Activated CD8-positive, alpha-beta memory T cell treated with anti-CD3 and anti-CD28 coated beads for 1 hour (primary cell): ENCODE measurements at places on chromosomes 12 and 14.
A peak's percentile ranks its signal among the peaks of the same experiment; 100 is the strongest.

GRCh38 chr12:122989225-122989839, 8.9 kb downstream of the ARL6IP4 start:
- DNase-seq = no peak

- peak; percentile 86 for DNase-seq
Observed at GRCh38 chr12:52032804-52033445, 18.3 kb upstream of the NR4A1 start.

DNA sequence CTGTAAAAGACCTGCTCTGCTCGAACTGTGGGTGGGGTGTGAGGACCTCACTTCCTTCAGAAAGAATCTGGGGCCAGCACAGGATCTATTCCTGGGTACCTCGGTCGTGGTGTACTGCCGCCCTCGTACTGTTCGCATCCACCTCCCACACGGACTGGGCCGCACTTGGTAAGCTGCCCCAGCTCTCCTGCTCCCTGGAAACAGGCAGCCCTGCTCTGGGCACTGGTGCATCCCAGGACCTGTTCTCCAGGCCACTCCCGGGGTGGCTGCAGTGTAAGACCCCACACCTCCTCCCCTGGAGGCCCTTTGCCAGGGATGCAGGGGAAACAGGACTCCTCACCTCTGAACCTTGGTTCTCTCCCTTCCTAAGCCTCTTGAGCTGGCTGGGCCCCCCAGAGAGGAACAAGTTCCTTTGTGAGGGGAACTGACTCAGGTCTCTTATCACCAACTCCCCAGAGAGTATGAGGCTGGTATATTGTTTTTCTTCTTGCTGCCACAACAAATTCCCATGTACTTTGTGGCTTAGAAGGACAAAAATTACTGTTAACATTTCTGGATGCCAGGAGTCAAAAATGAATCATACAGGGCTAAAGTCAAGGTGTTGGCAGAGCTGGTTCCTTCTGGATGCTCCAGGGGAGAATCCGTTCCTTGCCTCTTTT, 276.5 kb downstream of the NUAK1 start:
- no peak for DNase-seq

- DNase-seq = no peak
Observed at GRCh38 chr12:93857279-93857938, 180.2 kb downstream of the CRADD start.

- no peak for DNase-seq
Observed at GRCh38 chr12:46494424-46494823, 121.9 kb upstream of the SLC38A2 start.

DNA sequence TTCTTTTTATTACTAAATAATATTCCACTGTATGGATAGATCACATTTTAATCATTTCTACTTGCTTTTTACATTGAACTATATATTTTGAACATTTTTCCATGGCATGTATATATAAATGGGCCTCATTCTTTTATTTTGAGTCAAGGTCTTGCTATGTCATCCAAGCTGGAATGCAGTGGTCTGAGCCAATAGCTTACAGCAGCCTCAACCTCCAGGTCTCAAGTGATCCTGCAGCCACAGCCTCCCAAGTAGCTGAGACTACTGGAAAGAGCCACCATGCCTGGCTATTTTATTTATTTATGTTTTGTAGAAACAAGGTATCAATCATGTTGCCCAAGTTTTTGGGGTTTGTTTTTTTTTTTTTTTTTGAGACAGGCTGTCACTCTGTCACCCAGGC, 7.6 kb downstream of the FCF1 start:
- DNase-seq = no peak

DNA sequence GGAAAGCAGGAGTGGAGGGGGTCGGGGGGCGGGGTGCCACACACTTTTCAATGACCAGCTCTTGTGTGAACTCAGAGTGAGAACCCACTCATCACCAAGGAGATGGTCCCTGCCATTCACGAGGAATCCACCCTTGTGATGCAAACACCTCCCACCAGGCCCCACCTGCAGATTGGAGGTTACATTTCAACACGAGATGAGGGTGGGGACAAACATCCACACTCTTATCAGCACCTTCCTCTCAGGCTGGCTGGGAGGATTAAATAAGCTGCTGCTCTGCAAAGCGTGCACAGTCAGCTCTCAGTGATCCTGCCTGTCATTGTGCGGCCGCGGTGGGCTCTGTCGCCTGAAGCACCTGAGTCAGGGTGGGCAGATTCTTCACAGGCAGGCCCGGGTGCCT, 39.7 kb downstream of the AACS start:
- DNase-seq = no peak

DNA sequence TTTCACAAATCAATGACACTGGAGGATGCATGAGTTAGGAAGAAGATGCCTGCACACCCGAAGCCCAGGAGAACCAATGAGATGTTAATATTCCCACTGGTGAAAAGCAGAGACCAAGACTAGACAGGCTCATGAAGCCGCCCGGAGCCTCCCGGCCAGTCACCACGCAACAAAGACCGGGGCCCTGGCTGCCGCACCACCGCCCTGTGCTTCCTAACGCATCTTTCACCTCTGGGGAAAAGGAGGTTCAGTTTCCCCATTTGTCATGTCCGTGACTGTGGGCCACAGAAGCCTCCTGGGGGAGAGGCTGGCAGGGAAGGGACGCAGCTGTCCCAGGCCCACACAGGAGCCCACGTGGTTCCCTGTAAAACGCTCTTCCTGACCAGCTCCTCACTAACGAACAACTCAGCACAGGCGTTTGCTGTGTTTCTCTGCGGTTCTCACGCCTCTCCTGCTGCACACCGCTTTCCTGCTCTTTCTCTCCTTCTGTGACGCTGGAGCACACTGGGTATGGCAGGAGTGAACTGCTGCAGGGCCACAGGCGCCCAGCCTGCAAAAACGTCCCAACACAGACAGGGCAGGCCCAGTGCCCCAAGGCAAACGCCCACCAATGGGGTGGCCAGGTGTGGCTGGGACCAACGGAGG, 10.8 kb downstream of the RIMBP2 start:
- no peak for DNase-seq

DNA sequence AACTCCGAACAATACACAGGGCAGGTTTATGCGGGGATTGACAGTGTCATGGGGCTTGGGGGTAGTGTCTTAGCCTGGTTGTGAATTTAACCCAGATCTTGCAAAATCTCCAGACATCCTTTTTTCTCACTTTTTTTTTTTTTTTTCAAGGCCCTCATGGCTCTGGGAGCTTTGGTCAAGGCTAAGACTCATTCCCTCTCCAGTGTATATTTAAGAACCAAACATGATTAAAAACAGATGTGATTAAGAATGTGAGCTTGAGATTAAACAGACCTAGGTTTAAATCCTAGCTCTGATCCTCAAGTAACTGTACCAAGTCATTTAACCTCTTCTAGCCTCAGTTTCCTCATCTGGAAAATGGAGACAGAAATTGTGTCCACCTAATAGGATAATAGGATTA, 151.7 kb upstream of the FUT8 start:
- DNase-seq = no peak

- DNase-seq = no peak
Observed at GRCh38 chr12:33994857-33995808, 27.2 kb upstream of the ALG10 start.

GRCh38 chr12:121799842-121800693, 3.7 kb upstream of the SETD1B start:
- no peak for DNase-seq

- no peak for DNase-seq
Observed at GRCh38 chr14:97106609-97107008, 309.4 kb downstream of the VRK1 start.

GRCh38 chr14:61525293-61526011, 169.9 kb upstream of the HIF1A start:
- peak; percentile 27 for DNase-seq

GRCh38 chr14:99322731-99323599, 51.0 kb upstream of the BCL11B start:
- no peak for DNase-seq

DNA sequence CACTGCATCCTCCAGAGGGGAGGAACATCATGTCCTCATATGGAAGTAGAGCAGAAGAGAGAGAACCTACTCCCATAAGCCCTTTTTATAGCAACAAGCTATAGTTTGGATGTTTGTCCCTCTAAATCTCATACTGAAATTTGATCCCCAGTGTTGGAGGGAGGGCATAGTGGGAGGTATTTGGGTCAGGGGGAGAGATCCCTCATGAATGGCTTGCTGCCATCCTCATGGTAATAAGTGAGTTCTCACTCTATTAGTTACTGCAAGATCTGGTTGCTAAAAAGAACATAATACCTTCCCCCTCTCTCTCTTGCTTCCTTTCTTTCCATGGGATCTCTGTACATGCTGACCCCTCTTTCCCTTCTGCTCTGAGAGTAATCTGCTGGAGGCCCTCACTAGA, 93.9 kb downstream of the RPAP3 start:
- DNase-seq = no peak

GRCh38 chr14:103856607-103857006, 9.2 kb upstream of the PPP1R13B start:
- DNase-seq = no peak

GRCh38 chr14:100739306-100739705, 12.6 kb downstream of the DLK1 start:
- no peak for DNase-seq

DNA sequence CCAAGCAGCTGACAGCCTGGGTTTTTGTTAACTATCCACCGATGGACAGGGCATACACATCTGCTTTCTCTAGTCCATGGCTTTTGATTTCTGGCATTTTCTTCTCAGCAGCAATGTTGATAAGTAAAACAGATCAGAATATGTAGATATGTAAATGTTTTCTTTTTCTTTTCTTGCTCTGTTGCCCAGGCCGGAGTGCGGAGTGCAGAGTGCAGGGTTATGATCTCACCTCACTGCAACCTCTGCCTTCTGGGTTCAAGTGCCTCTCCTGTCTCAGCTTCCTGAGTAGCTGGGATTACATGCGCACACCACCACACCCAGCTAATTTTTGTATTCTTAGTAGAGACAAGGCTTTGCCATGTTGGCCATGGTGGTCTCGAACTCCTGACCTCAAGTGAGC, 27.9 kb downstream of the CLEC9A start:
- DNase-seq = no peak

DNA sequence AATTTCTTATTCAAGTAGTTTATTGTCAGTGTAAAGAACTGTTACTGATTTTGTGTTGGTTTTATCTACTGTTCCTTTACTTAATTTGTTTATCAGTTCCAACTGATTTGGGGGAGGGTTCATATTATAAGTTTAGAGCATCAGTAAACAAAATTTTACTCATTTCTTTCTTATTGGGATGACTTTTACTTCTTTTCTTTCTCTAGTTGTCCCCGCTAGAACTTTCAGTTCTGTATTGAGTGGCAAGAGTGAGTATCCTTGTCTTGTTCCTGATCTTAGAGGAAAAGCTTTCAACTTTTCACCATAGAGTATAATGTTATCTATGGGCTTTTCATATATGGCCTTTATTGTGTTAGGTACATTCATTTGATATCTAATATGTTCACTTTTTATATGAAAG, 584.1 kb downstream of the LRFN5 start:
- DNase-seq = no peak

GRCh38 chr12:106801167-106801708, 26.8 kb downstream of the RIC8B start:
- no peak for DNase-seq

DNA sequence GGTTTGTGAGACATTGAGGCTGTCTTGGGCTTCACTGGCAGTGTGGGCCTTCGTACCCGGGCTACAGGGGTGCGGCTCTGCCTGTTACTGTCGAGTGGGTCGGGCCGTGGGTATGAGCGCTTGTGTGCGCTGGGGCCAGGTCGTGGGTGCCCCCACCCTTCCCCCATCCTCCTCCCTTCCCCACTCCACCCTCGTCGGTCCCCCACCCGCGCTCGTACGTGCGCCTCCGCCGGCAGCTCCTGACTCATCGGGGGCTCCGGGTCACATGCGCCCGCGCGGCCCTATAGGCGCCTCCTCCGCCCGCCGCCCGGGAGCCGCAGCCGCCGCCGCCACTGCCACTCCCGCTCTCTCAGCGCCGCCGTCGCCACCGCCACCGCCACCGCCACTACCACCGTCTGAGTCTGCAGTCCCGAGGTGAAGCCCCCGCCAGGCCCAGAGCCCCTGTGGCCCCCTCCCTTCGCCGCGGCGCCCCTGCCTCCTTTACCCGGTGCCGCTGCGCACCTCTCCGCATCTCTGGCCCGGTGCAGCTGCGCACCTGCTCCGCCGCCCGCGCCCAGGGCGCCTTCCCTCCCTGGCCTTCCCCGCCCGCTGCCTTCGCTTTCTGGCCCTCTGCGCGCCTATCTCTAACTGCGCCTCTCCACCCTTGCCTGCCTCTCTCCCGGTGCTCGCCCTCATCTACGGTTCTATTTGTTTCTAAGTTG, at the start of gene ENO2:
TSS of gene ENO2 (plus strand) at position 335 of the 701 bp plus-strand sequence. CDS start 1,253 bp downstream, outside the sequence.
- DNase-seq = peak; percentile 76

DNA sequence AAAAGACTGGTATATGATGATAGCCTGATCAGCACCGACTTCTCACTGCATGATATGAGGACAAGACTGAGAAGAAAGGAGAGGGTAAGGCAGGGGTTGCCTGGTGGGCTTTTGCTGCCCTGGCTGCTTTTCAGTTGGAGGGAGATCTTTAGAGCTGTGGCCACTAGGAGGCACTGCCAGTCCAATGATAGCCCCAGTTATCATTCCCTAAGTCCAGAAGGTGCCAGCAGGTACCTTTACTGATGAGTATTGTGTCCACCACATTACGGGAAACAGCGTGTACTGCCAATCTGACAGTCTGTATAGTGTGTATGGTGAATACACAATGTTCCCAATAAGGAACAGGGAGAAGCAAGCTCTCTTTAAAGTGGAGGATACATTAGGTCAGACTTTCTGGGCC, 55.8 kb upstream of the CCDC175 start:
- DNase-seq = no peak

- DNase-seq = no peak
Observed at GRCh38 chr12:104538891-104539462, 82.2 kb downstream of the CHST11 start.

GRCh38 chr14:87391066-87391465, 601.9 kb downstream of the GALC start:
- DNase-seq = no peak

- no peak for DNase-seq
Observed at GRCh38 chr12:50018154-50018553, 7.1 kb downstream of the RACGAP1 start.

DNA sequence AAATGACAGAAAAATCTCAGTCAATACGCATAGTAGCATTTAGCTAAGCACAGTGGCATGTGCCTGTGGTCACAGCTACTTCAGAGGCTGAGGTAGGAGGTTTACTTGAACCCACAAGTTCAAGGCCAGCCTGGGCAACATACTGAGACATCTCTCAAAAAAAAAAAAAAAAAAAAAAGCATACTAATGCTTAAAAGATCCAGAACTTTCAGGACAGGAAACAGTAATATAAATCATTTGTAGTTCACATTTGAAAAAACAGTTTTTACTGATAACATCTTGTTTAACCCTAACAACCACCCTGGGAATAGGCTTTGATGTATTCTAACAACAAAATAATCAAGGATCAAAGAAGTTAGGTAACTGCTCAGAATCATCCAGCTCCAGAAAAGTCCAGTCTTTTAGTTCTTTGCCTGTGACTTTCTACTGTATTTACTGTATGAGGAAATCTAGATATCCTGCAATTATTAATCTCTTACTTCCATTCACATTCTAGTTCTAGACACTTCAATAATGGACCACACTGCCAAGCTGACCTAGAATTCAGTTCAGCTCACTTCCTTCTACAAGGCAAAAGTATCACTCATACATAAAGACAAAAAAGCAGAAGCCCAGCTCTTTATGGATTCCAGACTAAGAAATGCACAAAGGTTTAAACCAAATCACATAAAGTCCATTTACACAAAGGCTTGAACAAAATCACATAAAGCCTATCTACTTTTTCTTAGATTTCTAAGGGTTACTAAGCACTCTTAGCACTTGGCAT, 28.5 kb downstream of the PAWR start:
- DNase-seq = no peak
